ENCODE measurements at places on chromosomes 6 and 20.
A peak's percentile ranks its signal among the peaks of the same experiment; 100 is the strongest.

DNA sequence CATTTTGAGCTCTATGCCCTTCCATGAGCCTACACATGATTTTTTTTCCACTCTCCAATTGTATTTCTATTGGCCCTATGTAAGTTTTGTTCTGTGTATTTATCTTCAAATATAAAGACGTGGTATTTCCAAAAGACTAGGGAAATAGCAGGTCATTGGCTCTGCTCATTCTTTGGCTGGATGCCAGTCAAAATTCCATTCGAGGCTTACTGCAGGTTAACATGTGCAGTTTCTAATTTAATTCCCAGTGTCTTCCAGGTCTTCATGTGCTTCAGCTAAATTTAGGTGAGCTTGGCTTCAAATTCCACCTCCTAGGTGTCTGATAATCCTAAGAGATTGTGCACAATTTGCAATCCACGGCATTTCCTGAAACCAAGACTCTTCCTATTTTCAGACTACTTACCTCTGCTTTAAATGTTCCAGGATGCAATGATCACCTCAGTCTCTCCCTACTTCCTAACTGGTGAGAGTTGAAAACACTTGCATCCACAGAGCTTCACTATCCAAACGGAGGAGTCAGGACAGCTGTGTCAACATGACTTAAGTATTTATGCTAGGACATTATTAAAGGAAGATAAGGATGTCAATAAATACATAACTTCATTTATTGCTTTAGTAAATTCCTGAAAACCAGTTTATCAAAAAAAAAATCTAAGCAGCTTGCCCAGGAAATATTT is 236.1 kb downstream of the COL12A1 start:
- DNase-seq, result no peak

GRCh38 chr6:158330016-158330415 is 17.8 kb downstream of the TULP4 start:
- no peak for DNase-seq

DNA sequence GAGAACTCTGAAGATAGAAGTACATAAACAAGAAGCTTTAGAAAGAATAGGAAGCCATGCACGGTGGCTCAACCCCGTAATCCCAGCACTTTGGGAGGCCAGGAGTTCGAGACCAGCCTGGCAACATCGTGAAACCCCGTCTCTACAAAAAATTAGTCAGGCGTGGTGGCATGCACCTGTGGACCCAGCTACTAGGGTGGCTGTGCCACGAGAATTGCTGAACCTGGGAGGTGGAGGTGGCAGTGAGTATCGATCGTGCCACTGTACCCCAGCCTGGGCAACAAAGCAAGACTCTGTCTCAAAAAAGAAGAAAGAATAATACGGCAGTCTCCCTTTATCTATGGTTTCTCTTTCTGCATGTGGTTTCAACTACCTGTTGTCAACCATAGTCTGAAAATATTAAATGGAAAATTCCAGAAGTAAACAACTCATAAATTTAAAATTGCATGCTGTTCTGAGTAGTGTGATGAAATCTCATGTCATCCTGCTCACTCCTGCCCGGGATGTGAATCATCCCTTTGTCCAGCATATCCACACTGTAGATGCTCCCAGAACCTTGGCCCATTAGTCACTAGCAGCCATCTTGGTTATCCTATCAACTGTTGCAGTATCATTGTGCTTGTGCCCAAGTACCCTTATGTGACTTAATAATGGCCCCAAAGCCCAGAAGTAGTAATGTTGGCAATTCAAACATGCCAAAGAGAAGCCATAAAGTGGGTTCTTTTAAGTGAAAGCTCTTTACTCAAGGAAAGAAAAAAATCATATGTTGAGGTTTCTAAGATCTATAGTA is 22.1 kb downstream of the DEK start:
- DNase-seq, result no peak

DNA sequence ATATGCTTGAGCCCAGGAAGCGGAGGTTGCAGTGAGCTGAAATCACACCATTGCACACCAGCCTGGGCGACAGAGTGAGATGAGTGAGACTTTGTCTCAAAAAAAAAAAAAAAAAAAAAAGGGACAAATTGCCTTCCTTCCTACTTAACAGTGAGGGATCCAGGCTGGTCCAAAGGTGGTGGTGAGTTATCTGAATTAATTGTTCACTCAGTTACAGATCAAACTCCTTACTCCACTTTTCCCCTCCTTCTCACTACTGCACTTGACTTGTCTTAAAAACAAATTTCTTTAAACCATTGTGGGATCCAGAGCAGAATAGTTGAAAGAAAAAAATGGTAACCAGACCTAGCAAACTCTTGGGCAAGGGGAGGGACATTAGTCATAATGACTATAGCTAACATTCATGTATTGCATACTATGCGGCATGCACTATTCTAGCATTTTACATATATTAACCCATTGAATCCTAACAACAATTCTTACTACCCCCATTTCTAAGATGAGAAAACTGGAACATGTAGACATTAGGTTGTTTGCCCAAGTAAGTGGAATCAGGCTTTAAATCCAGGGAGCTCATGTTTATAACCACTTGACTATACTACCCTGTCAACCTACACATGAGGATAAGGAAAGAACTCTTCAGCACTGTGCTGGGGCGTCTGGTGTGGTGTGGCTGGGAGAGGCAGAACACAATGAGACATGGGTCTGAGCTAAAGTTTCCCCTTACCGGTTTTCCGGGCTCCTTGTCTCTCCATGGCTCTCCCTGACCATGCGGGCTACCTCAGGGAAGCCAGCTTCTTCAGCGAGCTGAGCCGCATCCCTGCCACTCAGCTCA is 1.5 kb downstream of the GPANK1 start:
- no peak for DNase-seq

GRCh38 chr6:112910256-112910655 is 563.1 kb downstream of the RFPL4B start:
- no peak for DNase-seq

GRCh38 chr6:110731898-110732297 is 83.4 kb downstream of the CDK19 start:
- no peak for DNase-seq

- DNase-seq, result no peak
These were observed 8.8 kb downstream of the ASF1A start for GRCh38 chr6:118902726-118903125.

DNA sequence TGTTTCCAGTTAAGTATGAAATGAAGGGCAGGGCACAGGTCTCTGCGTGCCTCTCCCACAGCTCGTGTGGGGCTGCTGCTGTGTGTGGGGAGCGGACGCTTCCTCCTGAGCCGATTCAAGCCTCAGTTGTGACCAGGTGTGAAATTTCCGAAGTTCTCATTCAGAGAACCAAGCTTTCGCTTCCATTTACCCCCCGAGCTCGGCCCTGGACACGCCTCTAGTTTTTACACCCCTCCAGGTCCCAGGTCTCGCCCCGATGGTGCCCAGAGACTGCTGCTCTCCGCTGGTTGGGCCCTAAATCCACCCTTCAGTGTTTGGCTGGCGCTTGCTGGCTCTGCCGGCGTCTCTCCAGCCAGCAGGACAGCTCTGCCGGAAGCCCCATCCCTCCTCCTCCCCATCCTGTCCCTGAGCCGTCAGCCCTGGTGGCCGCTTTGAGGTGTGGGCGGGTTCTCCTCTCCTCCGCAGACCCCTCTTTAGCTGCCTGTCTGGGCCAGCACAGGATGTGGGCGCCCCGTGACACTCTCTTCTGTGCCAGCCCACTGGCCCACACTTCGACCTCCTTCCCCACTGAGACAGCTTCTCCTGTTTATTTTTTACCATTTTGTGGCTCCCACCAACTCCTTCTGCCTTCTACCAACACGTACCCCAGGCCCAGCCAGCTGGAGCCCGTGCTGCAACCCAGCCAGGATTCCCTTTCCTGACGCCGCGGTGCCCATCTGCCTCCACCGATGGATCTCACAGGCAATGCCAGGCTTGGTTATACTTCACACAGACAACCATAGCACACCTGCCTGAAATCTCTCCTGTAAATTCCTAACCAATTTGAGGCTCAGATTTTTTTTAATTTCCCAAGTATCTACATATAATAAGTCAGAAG is 142.8 kb downstream of the DLL1 start:
- no peak for DNase-seq

- no peak for DNase-seq
These were observed 96.2 kb upstream of the RNF217 start for GRCh38 chr6:124866040-124866439.

- no peak for DNase-seq
These were observed 111.2 kb downstream of the TAF4 start for GRCh38 chr20:61954276-61955021.

GRCh38 chr6:89853068-89853467 is 23.4 kb downstream of the CASP8AP2 start:
- DNase-seq, result no peak

- DNase-seq, result no peak
These were observed 661.4 kb downstream of the EPHA7 start for GRCh38 chr6:92757925-92758324.

DNA sequence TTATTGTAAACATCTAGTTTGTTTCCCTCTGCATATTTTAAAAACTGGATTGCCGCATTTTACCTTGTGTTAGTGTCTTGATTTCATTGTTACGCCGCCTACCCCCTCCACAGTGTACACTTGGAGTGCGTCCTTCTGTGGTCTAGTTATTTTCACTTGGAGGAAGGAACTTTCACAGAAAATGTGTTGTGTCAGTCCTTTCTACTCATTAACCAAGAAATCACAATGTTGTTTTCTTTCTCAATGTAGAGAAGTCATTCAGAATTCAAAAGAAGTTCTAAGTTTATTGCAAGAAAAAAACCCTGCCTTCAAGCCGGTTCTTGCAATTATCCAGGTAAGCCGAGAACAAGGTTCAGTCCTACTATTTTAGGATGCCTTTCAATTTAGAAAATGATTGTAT is 10.3 kb downstream of the MTHFD1L start:
- no peak for DNase-seq

DNA sequence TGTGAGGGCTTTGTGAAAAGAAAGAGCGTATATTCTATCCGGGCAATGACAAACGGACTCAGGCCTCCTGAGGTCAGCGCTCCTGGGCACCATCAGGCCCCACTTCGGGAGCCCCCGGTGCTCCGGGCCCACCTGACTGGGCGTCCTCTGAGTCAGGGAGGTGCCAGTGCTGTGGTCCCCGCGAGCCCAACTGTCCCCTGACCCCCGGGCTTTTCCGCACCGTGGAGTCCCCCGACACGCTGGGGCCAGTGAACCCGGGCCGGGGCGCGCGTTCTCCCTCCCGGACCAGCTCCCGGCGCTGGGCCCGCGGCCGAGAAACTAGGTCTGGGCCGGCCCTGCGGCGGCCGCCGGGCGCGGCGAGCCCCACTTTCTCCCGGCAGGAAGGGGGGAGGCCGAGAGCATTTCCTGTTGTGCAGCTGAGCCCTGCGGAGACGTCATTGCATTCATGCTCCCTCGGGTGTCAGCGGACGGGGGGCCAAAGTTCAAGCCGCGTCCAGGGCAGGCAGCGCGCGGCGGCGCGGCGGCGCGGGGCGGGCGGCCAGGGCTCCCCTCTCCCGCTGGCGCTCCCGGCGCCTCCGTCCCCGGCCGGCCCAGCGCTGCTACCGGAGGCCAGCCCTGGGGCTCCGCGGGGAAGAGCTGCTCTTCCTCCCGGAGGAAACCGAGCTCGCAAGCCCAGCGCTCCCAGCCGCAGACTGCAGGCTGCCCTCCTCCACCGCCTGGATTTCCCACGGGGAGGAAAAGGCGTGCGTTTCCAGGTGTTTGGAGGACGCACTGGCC is 18.3 kb downstream of the HIVEP2 start:
- peak; percentile 64 for DNase-seq

DNA sequence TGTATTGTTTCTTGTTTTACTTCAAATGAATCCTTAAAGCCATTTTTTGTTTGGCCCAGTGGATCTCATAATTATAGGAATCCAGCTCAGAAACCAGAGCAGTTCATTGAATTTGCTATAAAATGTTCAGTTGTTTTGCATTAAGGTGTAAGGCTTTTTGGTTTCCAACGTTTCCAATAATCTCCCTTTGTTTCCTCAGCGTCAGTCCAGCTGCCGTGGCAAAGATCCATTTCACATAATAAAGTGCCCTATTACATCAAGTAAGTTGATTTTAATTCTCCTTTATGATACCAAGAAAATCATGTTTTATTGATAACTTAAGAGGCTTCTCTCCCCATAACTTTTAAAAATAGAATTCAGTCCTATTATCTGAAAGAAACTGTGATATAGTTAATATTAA is 472.6 kb downstream of the UTRN start:
- DNase-seq, result no peak

GRCh38 chr20:62774762-62775161 is 21.5 kb upstream of the MRGBP start:
- no peak for DNase-seq

DNA sequence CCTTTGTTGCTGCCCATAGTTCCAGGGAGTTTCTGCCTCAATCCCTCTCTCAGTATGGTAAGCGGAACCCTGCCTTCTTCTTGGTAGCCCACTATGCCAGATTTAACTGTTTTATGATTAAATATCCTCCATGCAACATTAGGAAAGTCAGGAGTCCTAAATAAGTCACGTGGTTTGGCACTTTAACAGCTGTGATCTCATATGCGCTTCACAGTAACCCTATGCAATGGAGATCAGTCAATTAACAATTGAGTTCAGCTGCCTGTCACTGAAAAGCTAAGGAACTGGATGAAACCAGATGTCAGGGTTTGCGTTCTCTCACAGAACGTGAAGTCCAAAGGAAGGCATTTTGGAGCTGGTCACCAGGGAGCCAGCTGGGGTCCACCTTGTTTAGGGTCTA is 81.6 kb downstream of the PSMB1 start:
- no peak for DNase-seq

- no peak for DNase-seq
These were observed 22.1 kb downstream of the RPP40 start for GRCh38 chr6:4981761-4982160.

DNA sequence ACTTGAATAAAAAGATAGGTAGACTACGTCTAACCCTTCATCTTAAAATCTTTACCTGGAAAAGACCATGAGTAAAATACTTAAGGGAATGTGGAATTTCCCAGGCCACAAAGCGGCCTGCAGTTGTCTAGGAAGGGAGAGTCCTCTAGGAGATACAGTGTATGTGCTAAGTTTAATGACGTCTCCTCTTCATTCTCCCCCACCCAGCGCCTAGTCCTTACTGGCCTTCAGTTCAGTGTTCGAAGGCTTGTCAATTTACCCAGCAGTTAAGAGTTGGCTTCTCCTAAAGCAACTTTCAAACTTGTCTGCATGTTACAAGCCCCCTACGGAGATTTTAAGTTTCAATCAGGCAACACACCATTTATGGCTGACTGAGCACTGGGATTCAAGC is 35.2 kb downstream of the HFE start:
- DNase-seq, result no peak

DNA sequence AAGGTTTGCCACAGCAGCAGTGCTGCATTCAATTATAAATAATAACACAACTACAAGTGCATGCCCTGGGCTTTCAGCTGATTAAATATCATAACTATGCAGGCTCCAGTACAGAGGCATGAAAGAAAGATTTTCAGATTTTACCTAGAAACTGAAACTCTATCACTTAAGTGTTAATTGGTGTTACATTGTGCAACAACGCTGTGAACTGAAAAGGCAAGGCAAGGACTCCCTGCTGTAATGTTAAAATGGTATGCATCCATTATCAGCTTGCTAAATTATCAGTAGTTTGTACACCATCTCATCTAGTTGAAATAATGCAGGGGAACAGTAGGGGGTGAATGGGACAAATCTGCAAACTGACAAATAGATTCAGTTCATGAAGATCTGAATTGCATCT is 976.7 kb upstream of the MANEA start:
- no peak for DNase-seq

GRCh38 chr6:168171673-168172353 is 92.8 kb upstream of the FRMD1 start:
- no peak for DNase-seq

Measured in hypothalamus (tissue), 51 donors.